ENCODE measurements at places on chromosomes 5 and 9. TPM values are rescaled to one million over a fixed set of nuclear protein-coding genes. Genes with fewer than 3 reads are reported as not detected.

LTC4S gene
- 6.7 TPM for total RNA-seq

COL23A1 gene
- 1.6 TPM for total RNA-seq

ABO gene
- 0.37 TPM for total RNA-seq

ETF1 gene
- 174 TPM for total RNA-seq

TLR4 gene
- total RNA-seq = 6.6 TPM

LECT2 gene
- total RNA-seq = not detected

DNA sequence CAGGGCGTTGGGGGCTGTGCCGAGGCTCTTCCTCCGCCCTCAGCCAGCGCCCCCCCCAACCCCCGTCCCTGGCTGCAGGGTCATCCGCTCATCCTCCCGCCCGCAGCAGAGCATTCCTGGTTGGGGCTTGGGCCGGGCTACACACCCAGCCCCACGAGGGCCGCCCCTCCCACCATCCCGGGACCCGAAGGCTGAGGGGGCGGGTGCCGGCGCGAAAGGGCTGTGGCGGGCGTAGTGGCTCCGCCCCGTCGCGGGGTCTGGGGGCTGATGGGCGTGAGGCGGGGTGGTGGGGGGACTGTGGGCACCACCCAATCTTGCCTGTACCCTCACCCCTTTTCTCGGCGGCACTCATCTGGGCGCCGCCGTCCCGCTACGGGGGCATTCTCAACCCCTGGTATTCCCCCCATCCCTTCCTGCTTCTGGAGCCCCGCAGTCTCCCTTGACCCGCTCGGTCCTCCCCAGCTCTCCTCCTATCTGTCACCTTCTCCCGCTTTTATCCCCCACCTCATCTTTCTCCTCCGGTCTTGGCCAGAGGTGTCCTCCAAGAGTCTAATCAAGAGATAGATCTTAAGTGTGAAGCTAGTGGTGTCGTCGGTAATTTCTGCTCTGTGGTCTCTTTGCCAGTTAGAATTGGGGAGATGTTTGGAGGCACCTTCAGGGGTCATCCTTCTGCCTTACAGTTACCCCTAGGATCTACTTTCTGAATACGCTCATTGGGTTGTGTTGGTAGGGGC lies 1.6 kb downstream of the FER start:
- H3K27me3 ChIP-seq = no peaks in the 10 kb centered on the region
- H3K36me3 ChIP-seq = no peaks in the 10 kb centered on the region
- H3K27ac ChIP-seq = peak overlapping the region; percentile 98
- peaks cover 12% of the 10 kb centered on the region for H3K4me1 ChIP-seq

- no peaks in the 10 kb centered on the region for H3K4me1 ChIP-seq
- no peaks in the 10 kb centered on the region for H3K36me3 ChIP-seq
- DNase-seq = no peak
- H3K27me3 ChIP-seq = no peaks in the 10 kb centered on the region
These were observed 580.7 kb downstream of the KIF4B start for GRCh38 chr5:155594270-155594669.

GRCh38 chr5:171379961-171380360 lies 7.7 kb upstream of the NPM1 start:
- no peak overlapping the region for H3K4me3 ChIP-seq
- no peak overlapping the region for H3K27ac ChIP-seq
- H3K27me3 ChIP-seq = peaks cover 5% of the 10 kb centered on the region
- H3K36me3 ChIP-seq = no peaks in the 10 kb centered on the region

DNA sequence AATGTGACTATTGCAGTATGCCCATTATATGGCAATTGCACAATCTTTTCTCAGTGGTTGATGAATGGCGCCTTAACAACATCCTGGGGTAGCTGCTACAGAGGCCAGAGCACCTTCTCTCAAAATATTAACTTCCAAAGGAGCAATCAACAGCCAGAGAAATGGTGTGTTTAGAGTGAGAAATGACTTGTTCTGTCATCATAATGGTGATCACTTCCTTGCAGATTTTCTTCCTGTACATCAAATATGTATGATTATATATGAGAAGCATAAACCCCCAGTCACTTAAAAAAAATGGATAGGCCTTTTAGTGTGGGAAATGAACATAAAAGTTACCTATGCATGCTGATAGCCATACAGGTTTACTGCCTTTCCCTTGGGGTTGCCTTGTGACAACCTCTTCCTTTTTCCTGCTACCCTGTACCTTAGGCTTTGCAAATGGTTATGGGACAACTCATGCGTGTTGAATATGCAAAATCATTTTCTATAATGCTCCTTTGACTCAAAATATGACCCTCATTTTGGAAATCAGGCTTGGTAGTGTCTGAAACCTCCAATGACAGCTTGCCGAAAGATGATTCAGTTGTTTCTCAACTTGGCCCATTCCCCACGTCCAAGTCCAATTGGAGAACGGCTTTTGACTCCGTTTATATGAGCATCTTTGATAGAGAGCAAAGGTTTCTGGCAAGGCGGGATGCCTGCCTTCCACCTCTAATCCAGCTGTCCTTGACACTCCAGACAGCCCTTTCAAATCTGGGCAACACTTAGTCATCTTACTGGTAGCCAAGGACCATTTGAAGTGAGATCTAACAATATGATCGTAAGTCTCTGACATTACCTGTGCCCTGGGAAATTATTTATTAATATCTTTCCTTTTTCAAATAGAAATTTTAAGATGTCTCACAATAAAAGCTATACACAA lies 69.3 kb downstream of the SLC1A1 start:
- no peak overlapping the region for H3K4me3 ChIP-seq
- H3K36me3 ChIP-seq = no peaks in the 10 kb centered on the region
- no peaks in the 10 kb centered on the region for H3K27me3 ChIP-seq
- no peak for DNase-seq

DNA sequence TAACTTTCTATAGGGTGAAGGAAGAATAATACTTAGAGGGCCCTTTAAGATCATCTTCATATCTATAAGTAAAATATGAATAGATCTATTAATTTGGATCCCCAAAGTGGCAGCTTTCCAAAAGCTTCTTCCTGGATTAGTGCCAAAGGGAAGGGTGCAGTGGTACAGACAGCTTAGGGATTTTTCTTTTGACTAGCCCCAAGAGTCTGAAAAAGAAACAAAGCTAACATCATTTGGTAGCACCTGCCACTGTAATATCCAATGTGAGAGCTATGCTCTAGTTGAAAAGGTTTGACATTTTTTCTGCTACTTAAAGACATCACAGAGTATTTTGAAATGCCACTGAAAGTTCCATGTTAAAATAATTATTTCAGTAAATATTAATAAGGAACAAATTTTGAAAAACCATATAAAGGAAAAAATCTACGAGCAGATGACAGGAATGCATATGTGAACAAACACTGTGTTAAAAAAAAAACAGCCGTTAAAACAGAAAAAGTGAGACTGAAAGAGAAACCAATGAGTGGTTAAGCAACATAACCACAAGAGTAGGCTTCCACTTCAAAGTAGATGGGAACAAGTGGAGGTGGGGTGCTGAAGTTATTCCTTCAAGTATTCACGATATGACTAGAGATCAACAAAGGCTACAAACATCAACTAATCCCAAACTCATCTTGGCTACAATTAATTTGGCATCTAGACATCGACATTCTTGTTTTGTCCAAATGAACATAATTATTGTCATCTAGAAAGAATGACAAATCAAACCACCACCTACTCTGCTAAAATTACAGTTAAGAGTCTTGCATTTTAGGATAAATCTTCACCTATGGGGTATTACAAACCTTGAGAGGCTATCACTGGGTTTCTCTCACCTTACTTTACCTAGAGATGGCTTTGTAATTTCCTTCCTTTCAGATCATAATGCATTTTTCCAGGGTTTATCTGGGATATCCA lies 137.5 kb downstream of the CPLANE1 start:
- no peak overlapping the region for H3K4me3 ChIP-seq
- no peaks in the 10 kb centered on the region for H3K27me3 ChIP-seq
- H3K36me3 ChIP-seq = peaks cover 93% of the 10 kb centered on the region
- H3K27ac ChIP-seq = no peak overlapping the region
- no peaks in the 10 kb centered on the region for H3K4me1 ChIP-seq

DNA sequence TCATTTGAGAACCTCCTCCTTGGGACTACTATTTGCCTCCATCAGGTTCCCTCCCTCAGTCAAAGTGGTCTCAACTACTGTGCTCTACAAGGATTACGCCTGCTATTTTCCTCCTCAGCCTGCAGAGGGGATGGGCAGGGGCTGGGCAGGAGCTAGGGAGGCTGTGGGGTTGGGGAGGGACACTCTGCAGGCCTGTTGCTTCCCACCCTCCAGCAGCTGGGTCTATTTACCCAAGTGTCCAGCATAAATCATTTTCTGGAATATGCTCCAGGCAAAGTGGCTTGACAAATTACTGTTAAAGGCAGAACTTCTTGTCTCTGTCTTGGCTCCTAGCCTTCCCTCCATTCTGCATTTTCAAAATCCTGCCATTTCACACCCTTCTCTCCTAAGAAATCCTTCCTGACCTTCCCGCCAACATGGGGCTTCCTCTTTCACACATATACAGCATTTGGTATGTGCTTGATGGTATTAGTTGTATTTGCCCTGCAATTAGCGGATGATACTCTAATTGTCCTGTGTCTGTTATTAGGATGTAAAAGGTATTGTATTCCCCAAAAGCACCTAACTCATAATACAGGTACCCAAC lies 106.7 kb downstream of the EFNA5 start:
- H3K27ac ChIP-seq = no peak overlapping the region
- DNase-seq = no peak
- no peak overlapping the region for H3K4me3 ChIP-seq
- no peaks in the 10 kb centered on the region for H3K4me1 ChIP-seq

Data from psoas muscle (tissue), 8 donors.